ENCODE measurements at places on chromosomes 7 and 10.

GRCh38 chr10:118209215-118209614, 132.9 kb downstream of the FAM204A start:
- peaks cover 13% of the 10 kb centered on the region for H3K27me3 ChIP-seq
- no peaks in the 10 kb centered on the region for H3K4me1 ChIP-seq
- H3K36me3 ChIP-seq = no peaks in the 10 kb centered on the region
- no peak overlapping the region for H3K27ac ChIP-seq

- H3K27me3 ChIP-seq = no peaks in the 10 kb centered on the region
- peaks cover 21% of the 10 kb centered on the region for H3K4me1 ChIP-seq
- peaks cover 6% of the 10 kb centered on the region for H3K36me3 ChIP-seq
- peak overlapping the region; percentile 97 for H3K27ac ChIP-seq
Observed at GRCh38 chr10:133274751-133275683, 1.7 kb downstream of the ADAM8 start.

- H3K4me1 ChIP-seq = no peaks in the 10 kb centered on the region
- H3K4me3 ChIP-seq = no peak overlapping the region
- H3K36me3 ChIP-seq = no peaks in the 10 kb centered on the region
- no peak for DNase-seq
- no peak overlapping the region for H3K27ac ChIP-seq
Observed at GRCh38 chr7:12103948-12104347, 107.1 kb upstream of the TMEM106B start.

- H3K4me1 ChIP-seq = no peaks in the 10 kb centered on the region
- no peak overlapping the region for H3K27ac ChIP-seq
- peaks cover 12% of the 10 kb centered on the region for H3K27me3 ChIP-seq
- no peaks in the 10 kb centered on the region for H3K36me3 ChIP-seq
- DNase-seq = no peak
Observed at GRCh38 chr10:75347186-75347585, 54.4 kb downstream of the ZNF503 start.

GRCh38 chr10:110077436-110078130, 69.8 kb downstream of the ADD3 start:
- H3K4me3 ChIP-seq = peak overlapping the region; percentile 90
- H3K4me1 ChIP-seq = peaks cover 48% of the 10 kb centered on the region
- H3K36me3 ChIP-seq = peaks cover 6% of the 10 kb centered on the region
- H3K27me3 ChIP-seq = no peaks in the 10 kb centered on the region

- peaks cover 13% of the 10 kb centered on the region for H3K27me3 ChIP-seq
- H3K36me3 ChIP-seq = no peaks in the 10 kb centered on the region
- H3K4me3 ChIP-seq = no peak overlapping the region
- DNase-seq = no peak
Observed at GRCh38 chr10:127942811-127943210, 35.9 kb downstream of the PTPRE start.

- H3K27ac ChIP-seq = no peak overlapping the region
- H3K27me3 ChIP-seq = no peaks in the 10 kb centered on the region
- H3K4me1 ChIP-seq = peaks cover 3% of the 10 kb centered on the region
- no peak for DNase-seq
- H3K4me3 ChIP-seq = no peak overlapping the region
- H3K36me3 ChIP-seq = no peaks in the 10 kb centered on the region
Observed at GRCh38 chr7:112444505-112444904, 5.8 kb upstream of the IFRD1 start.

DNA sequence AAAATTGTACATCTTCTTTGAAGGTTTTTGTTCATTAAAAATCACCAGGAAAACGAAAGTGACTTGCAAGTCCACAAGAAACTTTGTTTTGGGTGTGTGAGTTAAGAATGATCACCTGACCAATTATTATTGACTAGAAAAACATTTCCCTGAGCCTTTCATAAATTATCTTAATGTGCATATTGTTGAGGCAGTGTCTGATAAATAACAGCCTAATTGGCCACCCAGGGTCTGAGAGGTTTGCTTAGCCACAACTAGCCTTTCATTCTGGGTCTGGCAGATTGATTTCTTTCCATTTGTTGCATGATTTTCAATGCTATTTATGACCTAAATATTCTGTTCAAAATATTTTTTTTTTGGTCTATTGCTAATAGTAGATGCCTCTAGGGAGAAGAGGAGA, 152.8 kb downstream of the AUTS2 start:
- H3K36me3 ChIP-seq = peaks cover 5% of the 10 kb centered on the region
- no peak overlapping the region for H3K27ac ChIP-seq
- H3K4me3 ChIP-seq = no peak overlapping the region

DNA sequence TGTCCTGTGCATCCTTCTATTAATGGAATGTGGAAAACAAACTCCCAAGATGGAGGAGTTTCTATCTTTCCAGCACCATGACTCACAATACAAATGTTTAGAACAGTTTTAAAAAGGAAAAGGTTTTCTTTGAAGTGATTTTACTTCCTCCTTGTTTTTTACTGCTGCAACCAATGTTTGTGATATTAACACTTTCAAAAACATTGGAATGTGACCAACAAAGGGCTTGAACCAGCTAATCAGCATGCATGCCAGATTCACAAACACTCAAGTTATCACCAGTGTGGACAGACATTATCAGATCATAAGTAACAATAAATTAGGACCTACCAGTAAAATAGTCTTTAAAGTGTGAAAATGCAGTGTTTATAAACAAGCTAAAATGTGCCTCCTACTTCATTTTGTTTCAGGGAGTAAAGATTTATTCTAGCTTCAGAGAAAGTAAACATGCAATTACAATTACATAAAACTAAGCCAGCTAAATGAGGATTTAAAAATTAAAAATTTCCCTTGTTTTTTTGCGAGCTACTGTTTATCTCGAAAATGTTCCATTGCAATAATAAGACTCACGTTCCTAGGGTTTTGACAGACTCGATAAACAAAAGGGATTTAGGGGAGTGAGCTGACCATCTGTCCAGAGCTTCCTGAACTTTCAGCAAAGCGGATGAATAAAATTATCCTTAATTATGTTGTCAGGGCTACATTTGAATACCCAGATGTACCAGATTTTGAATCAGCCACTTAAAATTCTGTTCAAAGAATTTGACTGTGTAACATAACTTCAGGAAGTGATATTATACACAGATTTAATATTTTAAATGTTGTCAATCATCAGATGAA, 29.8 kb downstream of the CPVL start:
- peaks cover 4% of the 10 kb centered on the region for H3K27me3 ChIP-seq
- no peak overlapping the region for H3K4me3 ChIP-seq
- peaks cover 6% of the 10 kb centered on the region for H3K4me1 ChIP-seq
- no peaks in the 10 kb centered on the region for H3K36me3 ChIP-seq
- H3K27ac ChIP-seq = no peak overlapping the region

GRCh38 chr7:129162732-129163131, 18.2 kb downstream of the TSPAN33 start:
- DNase-seq = no peak
- H3K27me3 ChIP-seq = no peaks in the 10 kb centered on the region
- peak overlapping the region; percentile 43 for H3K4me3 ChIP-seq
- H3K4me1 ChIP-seq = peaks cover 50% of the 10 kb centered on the region

GRCh38 chr10:133457100-133457841, 3.5 kb downstream of the SCART1 start:
- H3K27me3 ChIP-seq = no peaks in the 10 kb centered on the region
- no peak for DNase-seq
- H3K27ac ChIP-seq = no peak overlapping the region
- no peak overlapping the region for H3K4me3 ChIP-seq

DNA sequence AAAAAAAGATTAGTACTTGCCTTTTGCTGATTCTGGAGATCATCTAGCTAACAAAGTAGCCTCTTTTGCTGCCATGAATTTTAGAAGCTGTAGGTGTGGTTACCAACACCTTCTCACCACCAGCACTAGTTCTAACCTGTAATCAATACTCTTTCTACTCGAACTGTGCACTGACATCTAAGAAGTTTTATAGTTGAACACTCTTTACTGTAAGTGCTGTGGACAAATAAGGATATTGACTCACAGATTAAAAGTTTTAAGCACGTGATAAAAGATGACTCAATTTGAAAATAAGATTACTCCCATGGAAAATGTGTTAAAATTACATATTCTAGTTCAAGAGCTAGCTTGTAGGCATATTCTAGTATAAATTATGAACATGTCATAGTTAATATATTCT, 89.9 kb downstream of the REEP3 start:
- no peak for DNase-seq
- no peaks in the 10 kb centered on the region for H3K27me3 ChIP-seq

DNA sequence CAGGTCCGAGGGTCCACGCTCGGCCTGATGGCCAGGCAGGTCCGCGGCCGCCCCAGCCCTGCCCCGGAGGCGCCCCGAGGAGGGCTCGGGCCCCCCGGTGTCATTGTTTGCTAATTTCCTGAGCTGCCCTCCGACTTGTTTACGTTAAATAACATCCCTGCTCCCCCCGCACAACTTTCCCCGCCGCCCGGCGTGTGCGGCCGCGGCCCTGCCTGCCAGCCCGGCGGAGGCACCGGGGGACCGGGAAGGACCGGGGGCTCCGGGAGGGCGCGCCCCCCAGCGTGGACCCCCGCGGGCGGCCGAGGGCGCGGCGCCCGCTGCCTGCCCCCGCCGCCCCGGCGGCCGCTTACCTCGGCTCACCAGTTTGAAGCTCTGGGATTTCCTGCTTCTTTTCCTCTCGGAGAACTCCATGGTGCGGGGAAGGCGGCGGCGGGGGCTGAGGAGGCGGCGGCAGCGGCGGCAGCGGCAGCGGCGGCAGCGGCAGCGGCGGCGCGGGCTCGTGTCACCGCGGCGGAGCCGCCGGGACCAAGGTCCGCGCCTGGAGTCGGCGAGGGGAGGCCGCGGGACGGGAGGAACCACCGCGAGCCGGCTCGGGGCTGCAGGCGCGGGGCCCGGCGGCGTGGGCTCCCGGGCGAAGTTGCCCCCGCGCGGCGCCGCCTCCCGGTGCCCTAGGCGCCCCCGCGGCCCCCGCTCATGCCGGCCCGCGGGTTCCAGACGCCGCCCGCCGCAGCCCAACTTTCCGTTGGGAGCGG, 515 bp downstream of the BEND7 start:
- no peaks in the 10 kb centered on the region for H3K36me3 ChIP-seq
- peaks cover 19% of the 10 kb centered on the region for H3K27me3 ChIP-seq
- no peak overlapping the region for H3K27ac ChIP-seq
- H3K4me1 ChIP-seq = peaks cover 8% of the 10 kb centered on the region

DNA sequence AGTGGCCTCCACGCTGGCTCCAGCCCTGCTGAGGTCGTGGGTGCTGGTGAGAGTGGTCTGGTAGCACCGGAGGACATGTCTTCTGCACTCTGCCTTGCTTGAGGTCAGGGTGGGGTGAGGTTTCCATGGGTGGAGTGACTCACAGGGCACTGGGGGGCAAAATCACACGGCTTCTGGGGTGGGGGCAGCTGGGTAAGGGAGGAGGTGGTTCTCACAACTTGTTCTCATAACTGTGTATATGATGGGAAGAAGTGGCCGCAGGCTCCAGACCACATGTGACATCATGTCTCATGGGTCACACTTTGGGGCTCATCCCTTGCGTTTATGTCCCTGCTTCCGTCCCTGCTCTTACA, 884 bp upstream of the PRF1 start:
- H3K27ac ChIP-seq = no peak overlapping the region
- H3K27me3 ChIP-seq = no peaks in the 10 kb centered on the region
- no peaks in the 10 kb centered on the region for H3K4me1 ChIP-seq
- no peak overlapping the region for H3K4me3 ChIP-seq
- H3K36me3 ChIP-seq = no peaks in the 10 kb centered on the region

GRCh38 chr7:5173496-5173895, 16.5 kb upstream of the WIPI2 start:
- no peak for DNase-seq
- no peak overlapping the region for H3K27ac ChIP-seq
- H3K36me3 ChIP-seq = no peaks in the 10 kb centered on the region
- no peaks in the 10 kb centered on the region for H3K4me1 ChIP-seq
- no peak overlapping the region for H3K4me3 ChIP-seq

- H3K36me3 ChIP-seq = no peaks in the 10 kb centered on the region
- no peak overlapping the region for H3K4me3 ChIP-seq
- no peaks in the 10 kb centered on the region for H3K4me1 ChIP-seq
- no peak overlapping the region for H3K27ac ChIP-seq
Observed at GRCh38 chr10:75956624-75957023, 525.2 kb downstream of the LRMDA start.

DNA sequence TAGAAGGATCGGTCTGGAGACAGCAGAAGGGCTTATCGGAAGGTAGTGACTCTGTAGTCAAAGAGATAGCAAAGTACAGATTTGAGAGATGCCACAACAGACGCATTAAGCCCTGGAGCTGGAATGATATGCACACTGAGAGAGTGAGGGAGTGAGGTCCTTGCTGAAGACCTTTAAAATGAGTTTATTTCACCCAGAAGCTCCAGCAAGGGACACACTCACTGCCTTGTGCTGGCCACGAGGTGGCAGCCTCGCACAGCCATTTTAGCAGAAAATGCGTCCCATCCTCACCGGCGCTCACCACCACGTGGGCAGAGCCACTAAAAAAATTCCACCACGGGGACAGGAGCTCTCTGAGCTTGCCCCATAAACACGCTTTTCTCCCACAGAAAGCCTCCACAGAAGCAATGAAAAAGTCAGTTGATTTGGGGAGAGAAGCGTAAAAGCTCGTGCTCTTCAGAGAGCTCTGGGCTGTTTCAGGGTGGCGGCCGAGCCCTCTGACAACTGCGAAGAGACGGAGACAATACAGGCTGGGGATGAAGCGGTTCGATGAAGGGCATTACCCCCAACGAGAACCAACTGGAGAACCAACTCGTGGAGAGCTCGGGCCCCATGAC, 163.0 kb upstream of the KLF14 start:
- H3K36me3 ChIP-seq = peaks cover 21% of the 10 kb centered on the region
- no peaks in the 10 kb centered on the region for H3K27me3 ChIP-seq
- peak overlapping the region; percentile 86 for H3K27ac ChIP-seq

- DNase-seq = no peak
- H3K27me3 ChIP-seq = peaks cover 7% of the 10 kb centered on the region
- no peak overlapping the region for H3K4me3 ChIP-seq
Observed at GRCh38 chr10:86658261-86658741, 4.0 kb downstream of the OPN4 start.

GRCh38 chr7:67564959-67565358, 568.3 kb downstream of the TYW1 start:
- no peaks in the 10 kb centered on the region for H3K36me3 ChIP-seq
- DNase-seq = no peak
- H3K27me3 ChIP-seq = peaks cover 1% of the 10 kb centered on the region

DNA sequence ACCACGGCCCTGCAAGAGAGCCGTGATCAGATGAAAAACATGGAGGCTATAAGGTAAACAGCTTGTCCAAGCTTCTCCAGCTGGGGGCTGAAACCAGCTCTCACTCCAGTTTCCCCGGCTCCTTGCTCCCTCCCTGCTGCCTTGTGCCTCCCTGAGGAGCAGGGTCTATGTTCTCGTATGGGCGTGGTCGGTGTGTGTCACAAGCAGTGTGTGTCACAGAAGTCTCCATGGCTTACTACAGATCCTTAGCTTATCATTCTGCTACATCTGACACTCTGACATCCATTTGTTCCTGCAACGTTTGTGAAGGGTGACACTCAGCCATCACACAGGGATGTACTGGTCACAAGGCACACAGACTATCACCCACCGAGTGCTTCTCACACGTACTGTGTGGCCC, 54.6 kb downstream of the CSGALNACT2 start:
- no peaks in the 10 kb centered on the region for H3K4me1 ChIP-seq
- no peak overlapping the region for H3K27ac ChIP-seq
- no peak overlapping the region for H3K4me3 ChIP-seq
- DNase-seq = no peak
- no peaks in the 10 kb centered on the region for H3K27me3 ChIP-seq

DNA sequence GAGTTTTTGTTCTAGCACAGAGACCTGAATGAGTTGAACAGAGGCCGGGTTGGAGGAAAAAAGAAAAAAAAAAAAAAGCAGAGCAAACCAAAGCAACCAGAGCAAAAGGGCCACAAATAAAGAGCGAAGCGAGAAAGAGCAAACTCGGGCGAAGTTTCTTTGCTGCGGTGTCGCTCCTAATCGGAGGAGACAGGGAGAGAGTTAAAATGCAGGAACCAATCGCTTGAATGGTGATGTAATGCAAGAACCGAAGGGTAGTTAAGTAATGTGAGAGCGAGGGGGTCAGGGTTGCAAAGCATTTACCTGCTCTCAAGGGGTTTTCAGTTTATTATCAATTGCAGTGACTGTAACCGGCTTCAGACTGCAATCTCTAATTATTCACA, 271.7 kb downstream of the TRIL start:
- no peaks in the 10 kb centered on the region for H3K36me3 ChIP-seq
- H3K27ac ChIP-seq = no peak overlapping the region
- H3K27me3 ChIP-seq = no peaks in the 10 kb centered on the region
- no peak overlapping the region for H3K4me3 ChIP-seq

Data from memory B cell (primary cell).